ENCODE measurements at places on chromosomes 6 and 20.
A peak's percentile ranks its signal among the peaks of the same experiment; 100 is the strongest.

- DNase-seq = no peak
Measured at GRCh38 chr6:147578159-147578558, 69.7 kb downstream of the SAMD5 start.

GRCh38 chr20:63091901-63092659, 85.3 kb upstream of the BHLHE23 start:
- DNase-seq = no peak

DNA sequence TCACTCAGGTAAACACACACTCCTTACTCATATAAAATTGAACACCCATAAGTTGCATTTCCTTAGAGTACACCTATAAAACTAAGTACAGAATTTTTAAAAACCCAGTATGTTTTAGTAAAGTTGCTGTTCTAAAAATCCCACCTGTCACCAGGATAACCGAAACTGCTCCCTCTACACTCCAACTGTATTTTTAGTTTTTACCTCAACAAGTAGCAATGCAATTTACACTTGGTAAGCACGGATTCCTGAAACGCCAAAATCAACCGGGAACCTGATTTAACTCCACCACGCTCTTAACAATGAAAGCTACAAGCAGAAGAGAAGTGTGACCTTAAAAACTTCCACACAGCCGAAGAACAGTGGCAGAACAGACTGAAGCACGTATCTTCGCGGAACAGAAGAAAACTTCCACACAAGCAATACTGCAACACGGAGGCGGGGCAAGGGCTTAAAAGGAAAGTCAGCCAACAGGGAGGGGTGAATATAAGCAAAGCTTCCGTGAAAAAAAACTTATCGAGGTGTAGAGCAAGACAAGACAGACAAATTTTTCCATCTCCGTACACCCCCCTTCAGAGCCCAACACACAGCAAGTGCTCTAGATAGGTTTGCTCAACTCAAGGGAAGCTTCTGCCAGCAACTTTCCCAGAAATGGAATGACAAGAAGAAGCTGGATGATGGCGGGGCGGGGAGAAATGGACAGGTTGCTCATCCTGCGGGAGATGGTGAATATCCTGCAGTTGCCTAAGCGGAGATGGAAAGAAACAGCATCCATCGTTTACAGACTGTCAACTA, 1.4 kb downstream of the STAU1 start:
- DNase-seq = peak; percentile 74

- no peak for DNase-seq
Measured at GRCh38 chr20:16617056-16617455, 43.8 kb upstream of the KIF16B start.

GRCh38 chr6:38350942-38351341, 288.8 kb downstream of the BTBD9 start:
- DNase-seq = no peak

GRCh38 chr6:27096834-27097511, 150.5 kb upstream of the PRSS16 start:
- DNase-seq = peak; percentile 76

DNA sequence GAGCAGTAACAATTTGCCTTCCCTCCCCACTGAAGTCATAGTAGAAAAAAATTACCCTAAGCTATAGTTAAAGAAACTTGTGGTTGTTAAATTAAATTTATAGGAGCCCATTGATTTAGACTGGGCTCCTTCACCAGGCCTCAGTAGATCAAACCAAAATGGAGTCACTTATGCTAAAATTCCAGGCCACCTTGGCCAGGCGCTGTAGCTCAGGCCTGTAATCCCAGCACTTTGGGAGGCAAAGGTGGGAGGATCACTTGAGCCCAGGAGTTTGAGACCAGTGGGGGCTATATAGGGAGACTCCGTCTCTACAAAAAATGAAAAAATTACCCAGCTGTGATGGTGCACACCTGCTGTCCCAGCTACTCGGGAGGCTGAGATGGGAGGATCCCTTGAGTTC, 15.0 kb upstream of the GMNN start:
- no peak for DNase-seq

DNA sequence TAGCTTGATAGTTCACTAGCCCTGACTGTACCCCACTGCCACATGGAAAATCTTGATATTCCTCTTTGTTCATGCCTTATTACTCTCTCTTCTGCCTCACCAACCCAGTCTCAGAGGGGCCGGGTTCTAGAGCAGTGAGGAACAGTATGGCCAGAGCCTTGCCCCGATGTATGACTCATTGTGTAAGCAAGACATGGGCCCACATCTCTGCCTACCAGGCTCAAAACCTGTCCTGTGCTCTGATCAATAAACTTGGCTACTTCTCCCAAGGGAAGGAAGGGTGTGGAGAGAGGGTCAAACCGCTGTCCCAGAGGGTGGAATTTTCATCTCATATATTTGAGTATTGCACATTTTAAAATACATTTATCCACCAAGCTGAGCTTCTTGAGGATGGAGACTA, 91.7 kb downstream of the DNAH8 start:
- DNase-seq = no peak

DNA sequence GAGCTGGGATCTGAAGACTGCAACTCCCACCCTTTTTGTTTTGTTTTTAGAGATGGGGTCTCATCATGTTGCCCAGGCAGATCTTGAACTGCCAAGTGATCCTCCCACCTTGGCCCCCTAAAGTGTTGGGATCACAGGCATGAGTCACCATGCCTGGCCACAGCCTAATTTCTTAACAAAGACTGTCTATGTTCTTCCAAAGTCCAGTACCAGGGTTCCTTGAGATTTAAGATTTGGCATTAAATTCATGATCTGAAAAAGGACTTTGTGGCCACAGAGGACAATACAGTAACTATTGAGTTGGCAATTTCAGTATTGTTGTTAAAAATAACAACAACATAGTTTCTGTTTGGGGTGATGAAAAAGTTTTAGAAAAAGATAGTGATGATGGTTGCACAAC, 28.7 kb upstream of the BEND3 start:
- DNase-seq = no peak

GRCh38 chr6:144012534-144012933, 4.5 kb upstream of the PLAGL1 start:
- DNase-seq = no peak

GRCh38 chr6:33751771-33752645, 5.3 kb upstream of the IP6K3 start:
- no peak for DNase-seq

DNA sequence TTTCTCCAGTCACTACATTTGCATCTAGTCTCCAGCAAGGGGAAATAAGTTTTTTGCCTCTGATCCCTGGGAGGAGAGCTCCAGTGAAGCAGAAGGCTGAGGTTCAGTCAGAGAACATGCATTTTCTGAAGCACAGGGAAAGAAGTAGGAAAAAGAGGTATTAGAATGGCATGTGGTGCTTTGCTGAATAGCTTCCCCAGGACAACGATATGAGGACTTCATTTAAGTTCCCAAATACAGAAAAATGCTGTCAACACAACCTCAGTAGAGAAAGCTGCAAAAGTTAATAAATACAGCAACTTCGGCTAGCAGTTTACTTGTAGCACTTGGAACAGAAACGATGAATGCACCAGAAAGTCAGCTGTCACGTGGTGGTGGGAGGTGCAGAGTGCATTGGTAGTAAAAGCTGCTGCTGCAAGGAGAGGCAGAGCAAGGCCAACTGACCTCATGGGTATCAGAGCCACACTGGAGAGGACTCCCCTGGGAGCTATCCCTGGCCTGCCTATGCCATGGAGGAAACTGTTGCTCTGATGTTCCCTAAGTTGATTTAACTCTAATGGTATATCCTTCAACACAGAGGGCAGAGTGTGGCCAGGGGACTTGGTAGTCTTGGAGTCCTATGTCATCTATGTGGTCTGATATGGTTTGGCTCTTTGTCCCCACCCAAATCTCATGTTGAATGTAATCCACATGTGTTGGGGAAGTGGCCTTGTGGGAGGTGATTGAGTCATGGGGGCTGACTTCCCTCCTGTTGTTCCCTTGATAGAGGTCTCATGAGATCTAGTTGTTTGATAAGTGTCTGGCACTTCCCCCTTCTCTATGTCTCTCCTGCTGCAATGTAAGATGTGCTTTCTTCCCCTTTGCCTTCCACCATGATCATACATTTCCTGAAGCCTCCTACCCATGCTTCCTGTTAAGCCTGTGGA, 85.9 kb downstream of the ADTRP start:
- no peak for DNase-seq

GRCh38 chr6:159654483-159655098, 38.5 kb downstream of the SOD2 start:
- no peak for DNase-seq

DNA sequence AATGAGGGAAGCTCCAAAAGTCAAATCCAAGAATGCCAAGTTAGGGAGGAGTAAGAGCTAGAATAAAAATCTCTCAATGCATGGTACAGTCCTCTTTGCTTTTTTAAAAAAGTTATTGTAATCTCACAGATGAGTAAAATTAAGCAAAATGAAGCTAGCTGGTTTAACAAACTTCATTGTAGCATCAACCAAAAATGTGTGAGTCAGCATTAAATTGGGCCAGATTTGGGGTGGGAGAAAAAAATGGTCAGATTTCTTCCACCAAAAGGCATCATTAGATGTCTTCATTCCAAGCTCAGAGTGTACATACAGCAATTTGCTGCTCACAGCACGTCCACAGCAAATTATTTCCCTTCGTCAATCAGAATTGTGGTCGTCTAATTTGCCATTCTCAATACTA, 441.5 kb upstream of the FLRT3 start:
- DNase-seq = no peak

- no peak for DNase-seq
Measured at GRCh38 chr20:20608041-20608440, 104.4 kb downstream of the RALGAPA2 start.

DNA sequence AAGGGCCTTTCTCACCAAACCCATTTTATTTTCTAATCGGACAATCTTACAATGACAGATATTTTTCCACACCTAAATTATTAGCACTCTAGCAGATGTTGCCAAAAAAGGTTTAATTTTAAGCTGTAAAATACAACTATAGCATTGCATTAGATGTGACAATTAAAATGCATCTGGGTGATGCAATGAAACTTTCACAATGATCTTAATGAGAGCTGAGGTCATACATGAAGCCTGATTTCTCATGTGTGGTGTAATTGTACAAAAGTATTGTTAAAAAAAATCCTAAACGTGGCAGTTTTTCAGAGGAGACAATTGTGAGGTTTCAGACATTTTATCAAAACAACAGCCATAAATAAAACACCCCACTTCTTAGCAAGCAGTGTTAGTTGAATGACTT, 606.0 kb downstream of the HDGFL1 start:
- no peak for DNase-seq

DNA sequence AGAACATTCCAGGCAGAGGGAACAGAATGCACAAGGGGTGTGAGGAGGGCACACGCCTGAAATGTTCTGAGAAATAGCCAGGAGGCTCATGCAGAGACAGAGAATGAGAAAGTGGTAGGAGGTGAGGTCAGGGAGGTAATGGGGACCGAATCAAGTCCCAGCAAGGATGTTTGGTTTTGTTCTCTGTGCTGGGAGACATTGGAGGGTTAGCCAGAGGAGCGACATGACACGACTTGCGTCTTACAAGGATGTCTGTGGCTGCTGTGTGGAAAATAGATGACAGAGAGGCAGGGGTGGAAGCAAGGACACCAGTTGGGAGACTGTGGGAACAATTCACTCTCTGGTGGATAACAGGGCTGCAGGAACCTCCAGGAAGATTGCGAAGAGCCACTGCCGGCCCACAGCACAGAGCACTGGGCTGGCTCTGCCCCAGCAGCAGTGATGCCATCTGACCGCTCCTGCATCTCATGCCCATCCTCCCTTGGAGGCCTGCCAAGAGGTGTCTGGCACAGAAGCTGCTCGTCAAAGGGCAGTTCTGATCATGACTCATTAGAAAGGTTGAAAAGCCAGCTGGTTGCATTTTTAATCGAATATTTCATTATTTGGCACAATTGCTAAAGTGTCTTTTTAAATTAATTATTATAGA, 57.7 kb upstream of the CD83 start:
- DNase-seq = no peak

GRCh38 chr20:25247518-25247955, 348 bp upstream of the PYGB start:
- no peak for DNase-seq

GRCh38 chr6:71289039-71289801, 609 bp downstream of the OGFRL1 start:
- DNase-seq = peak; percentile 36

DNA sequence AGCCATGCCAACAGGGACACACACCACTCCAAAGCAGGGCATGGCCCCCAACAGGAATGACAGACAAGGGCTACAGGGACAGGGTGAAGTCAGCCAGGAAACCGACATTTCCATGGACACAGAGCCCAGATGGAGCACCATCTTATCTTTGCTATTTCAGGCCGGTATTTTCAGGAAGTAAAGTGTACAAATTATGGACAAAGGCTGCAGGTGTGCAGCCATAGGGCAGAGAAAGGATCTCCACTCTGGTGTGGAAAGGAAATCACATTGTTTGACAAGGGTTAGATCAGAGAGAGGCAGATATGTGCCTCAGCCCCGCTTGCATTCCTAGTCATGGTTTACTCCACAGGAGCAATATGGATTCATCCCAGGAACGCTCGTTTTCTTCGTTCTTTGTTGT, 81.7 kb upstream of the SLC22A23 start:
- no peak for DNase-seq

GRCh38 chr6:2196079-2196679, 49.2 kb downstream of the GMDS start:
- DNase-seq = peak; percentile 29

GRCh38 chr6:82624251-82624650, 260.6 kb downstream of the TPBG start:
- no peak for DNase-seq

DNA sequence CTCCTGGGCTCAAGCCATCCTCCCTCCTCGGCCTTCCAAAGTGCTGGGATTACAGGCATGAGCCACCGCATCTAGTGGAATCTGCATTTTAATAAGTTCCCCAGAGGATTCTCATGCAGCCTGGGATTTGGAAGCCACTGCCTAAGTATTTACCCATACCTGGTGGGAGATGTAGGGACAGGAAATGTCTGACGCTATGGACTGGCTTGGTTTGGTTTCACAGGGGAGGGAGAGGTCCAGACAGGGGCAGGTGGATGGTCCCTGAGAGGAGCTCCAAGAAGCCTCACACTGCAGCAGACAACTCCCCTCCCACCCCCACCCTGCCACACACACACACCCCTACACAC, 4.4 kb downstream of the VSTM2L start:
- no peak for DNase-seq

DNA sequence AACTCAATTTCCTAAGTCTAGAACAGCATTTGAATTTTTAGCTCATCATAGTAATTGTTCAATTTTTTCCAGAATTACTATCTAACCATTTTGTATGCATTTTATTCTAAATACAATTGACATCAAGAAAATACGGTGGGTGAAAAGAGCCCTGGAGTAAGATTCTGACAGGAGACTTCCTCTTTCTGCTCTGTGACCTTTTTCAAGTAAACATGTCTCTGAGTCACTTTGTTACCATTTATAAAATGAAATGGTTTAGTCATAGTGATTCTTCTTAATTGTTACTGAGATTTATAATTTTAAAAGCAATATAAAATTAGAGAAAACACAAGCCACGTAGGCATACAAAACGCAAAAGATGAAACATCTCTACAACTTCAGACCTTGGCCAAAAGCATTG, 80.2 kb downstream of the PLCB1 start:
- no peak for DNase-seq
